Stimulated activated CD4-positive, alpha-beta T cell treated with anti-CD3 and anti-CD28 coated beads, Interleukin-1b, Interleukin-23, amount 100 ng/mL, for 1 hour (primary cell): ENCODE measurements at places on chromosomes 5 and 9.
A peak's percentile ranks its signal among the peaks of the same experiment; 100 is the strongest.

DNA sequence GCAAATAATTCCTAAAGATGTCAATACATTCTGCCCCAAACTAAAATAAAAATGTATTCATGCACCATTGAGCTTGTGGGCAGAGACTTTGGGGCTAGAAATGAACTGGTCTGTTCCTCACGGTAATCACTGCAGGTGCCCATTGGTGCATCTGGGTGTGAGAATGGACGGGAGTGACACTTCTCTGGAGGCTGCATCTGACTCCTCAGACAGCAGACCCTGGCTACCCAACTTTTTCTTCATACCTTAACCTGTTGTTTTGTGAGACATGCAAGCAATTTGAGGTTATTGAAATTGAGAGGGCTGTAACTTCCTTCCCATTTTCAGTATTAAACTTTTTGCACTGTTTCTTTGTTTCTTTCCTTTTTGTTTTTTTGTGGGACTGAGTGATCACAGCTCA lies 333.4 kb downstream of the ICE1 start:
- DNase-seq = no peak

- no peak for DNase-seq
These were observed 60.9 kb upstream of the UBAC1 start for GRCh38 chr9:136021872-136022681.

DNA sequence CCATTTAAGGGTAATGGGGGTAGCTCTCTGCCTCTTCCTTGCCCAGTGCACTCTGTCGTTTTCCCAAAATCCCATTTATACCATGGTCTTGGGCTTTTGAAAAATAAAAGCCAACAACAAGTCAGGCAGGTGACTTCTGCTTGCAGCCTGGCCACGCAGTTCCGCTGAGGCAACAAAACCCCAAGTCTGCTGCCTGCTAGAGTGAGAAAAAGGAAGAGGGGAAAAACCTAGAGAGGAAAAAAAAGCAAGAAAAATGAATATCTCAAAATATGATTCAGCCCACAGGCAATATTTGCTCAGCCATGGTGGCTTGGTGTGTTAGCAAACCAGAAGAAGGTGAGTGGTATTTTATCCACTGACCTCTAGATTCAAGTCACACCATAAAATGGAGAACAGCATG lies 148.2 kb upstream of the FSTL4 start:
- DNase-seq = no peak

DNA sequence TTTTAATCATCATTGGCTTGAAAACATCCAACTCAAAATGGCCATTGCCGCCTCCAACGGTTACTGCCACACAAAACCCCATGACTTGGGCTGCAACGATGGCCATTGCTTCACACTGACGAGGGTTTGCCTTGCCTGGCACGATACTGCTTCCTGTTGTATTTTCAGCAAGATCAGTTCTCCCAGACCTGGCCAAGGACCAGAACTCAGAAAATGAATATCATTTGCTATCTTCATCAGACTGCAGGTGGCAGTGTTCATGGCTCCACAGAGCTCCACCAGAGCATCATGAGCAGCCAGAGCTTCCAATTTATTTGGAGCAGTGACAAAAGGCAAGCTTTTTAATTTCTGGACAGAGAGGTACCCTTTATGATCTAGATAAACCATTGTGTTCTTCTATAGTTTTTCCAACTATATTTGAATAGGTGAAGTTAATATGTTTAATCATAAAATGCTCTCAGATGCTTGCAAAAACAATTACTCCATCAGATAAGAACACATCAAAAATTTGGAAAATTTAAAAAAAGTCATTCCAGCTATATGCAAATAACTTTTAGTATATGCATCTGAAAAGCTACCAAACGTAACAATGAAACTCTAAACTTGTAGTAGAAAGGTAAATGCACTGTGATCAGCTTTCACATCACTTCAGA lies 10.4 kb downstream of the AMACR start:
- DNase-seq = no peak

- DNase-seq = peak; percentile 6
These were observed 18.4 kb upstream of the F2RL2 start for GRCh38 chr5:76641514-76642120.

DNA sequence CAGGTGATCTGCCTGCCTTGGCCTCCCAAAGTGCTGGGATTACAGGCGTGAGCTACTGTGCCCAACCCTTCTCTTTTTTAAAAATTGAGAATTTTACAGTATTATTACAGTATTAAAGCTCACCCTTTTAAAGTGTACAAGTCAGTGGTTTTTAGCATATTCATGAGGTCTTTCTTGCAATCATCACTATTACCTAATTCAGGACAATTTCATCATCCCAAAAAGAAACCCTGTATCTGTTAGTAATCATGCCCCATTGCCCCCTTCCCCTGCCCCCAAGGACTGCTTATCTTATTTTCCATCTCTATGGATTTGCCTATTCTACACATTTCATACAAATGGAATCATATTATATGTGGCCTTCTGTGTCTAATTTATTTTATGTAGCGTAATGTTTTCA lies 22.6 kb upstream of the MEGF9 start:
- DNase-seq = no peak

DNA sequence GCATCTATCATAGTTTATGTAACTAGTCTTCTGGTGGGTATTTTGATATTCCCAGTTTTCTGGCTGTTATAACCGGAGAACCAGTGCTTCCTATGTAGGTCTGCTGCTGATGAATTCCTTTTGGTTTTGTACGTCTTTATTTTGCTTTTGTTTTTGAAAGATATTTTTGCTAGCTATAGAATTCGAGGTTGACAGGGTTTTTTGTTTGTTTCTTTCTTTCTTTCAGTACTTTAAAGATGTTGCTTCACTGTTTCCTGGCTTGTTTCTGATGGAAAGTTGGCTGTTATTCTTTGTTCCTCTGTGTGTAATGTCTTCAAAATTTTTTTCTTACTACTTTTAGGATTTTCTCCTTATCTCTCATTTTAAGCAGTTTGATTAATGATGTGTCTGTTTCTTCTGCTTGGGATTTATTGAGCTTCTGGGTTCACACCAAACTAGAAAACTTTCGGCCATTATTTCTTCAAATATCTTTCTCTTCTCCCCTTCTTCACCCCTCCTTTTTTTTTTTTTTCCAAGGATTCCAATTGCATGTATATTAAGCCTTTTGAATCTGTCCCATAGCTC lies 27.5 kb downstream of the ZNF618 start:
- no peak for DNase-seq

- DNase-seq = no peak
These were observed 29.3 kb downstream of the PRRC2B start for GRCh38 chr9:131423171-131423581.

- no peak for DNase-seq
These were observed 389.6 kb downstream of the KDM4C start for GRCh38 chr9:7147121-7148090.

- no peak for DNase-seq
These were observed 1.1 kb downstream of the FAT2 start for GRCh38 chr5:151589878-151590570.

DNA sequence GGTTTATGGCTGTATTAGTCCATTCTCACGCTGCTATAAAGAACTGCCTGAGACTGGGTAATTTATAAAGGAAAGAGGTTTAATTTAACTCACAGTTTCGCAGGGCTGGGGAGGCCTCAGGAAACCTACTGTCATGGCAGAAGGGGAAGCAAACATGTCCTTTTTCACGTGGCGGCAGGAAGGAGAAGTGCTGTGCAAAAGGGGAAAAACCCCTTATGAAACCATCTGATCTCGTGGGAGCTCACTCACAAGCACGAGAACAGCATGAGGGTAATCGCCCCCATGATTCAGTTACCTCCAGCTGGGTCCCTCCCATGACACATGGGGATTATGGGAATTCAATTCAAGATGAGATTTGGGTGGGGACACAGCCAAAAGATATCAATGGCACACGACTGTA lies 13.9 kb downstream of the LRRC70 start:
- DNase-seq = no peak

- DNase-seq = no peak
These were observed 216.7 kb downstream of the NFIB start for GRCh38 chr9:14097215-14097614.

DNA sequence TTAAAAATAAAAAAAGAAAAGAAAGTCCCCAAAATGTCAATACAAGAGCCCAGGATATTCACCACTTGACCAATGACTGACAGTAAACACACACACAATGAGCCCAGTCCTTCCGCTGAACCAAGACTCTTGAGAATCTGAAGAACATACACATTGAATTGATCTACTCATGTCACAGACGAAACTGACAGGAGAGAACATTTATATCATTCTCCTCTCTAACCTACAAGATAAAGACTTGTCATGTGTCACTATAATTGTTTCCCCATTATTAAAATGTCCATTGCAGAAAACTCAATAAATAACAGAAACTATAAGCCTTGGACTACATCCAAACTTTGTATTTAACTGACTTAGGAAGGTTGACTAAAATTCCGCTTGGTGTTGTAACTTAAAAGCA lies 296.7 kb downstream of the EPB41L4A start:
- no peak for DNase-seq

DNA sequence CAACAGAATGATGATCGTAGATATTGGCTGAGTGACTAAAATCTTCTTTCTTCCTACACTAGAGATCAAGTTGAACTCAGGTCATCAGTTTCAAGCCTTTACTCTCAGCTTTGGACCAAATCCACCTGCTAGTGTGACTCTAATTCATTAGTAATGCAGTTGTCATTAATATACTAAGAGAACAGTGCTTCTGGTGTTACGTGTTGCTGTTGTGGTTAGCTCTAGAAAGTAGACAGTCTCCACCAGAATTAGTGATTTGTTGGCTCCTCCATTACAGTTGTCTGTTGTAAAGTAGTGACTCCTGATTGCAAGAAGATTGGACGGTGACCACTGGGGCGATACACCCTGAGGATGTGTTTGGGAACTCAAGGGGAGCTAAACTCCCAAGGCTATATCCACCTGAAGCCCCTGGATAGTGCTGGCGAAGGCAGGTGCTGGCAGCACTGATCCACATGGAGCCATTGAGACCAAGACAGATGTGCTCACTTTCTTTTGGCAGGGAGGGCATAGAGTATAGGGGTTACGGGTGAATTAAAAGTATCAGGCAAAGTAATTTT lies 3.1 kb downstream of the CAMK4 start:
- DNase-seq = no peak

DNA sequence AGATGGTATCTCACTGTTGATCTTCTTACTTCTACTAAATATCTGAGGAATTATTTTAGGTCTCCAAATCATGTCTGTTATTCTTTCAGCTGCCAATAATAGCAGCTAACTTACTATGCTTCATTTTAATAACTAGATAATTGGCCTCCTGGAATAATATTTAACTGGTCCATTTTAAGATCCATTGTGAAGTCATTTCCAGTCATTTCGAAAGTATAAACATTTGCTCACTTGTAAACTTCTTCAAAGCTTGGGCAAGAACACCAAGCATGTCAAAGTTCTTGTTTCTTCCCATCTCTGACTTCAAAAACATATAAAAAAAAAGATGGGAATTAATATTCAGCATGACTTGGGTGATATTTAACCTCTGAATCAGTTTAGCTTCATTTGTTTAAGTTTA lies 61.4 kb upstream of the MRPS30 start:
- no peak for DNase-seq

DNA sequence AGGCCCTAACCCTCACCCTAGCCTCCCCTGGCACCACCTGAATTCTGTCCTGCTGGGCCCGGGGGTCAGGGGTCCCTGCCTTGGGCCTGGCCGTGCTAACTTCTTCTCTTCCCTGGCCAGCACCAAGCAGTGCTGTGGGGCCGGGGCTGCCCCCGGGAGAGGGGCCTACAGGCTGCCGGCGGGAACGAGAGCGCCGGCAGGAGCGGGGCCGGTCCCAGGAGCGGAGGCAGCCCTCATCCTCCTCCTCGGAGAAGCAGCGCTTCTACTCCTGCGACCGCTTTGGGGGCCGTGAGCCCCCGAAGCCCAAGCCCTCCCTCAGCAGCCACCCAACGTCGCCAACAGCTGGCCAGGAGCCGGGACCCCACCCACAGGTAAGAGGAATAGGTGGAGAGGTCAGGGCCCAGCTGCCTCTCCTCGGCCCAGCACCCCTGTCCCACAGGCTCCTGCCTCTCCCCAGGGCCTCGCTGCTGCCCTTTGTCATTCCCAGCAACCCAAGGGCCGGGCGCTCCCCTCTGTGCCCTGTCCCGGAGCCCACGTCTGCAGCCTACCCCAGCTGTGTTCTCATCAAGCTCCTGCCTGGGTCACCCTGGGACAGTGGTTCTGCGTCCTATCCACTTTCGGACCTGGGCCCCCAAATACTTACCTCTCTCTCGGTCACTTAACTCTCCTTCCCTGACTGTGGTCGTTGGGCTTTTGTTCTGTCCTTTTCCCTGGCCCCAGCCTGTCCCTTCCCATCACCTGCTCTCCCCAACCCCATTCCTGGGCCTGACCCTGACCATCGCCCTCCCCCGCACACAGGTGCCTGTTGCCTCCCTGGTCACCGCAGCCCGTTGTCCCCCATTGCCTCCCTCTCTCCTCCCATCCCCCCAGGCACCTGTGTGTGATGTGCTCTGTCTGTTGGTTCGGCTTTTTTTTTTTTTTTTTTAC lies 243.2 kb downstream of the CACNA1B start:
- DNase-seq = no peak

- DNase-seq = no peak
These were observed 583.9 kb upstream of the CTNND2 start for GRCh38 chr5:12488161-12488560.

DNA sequence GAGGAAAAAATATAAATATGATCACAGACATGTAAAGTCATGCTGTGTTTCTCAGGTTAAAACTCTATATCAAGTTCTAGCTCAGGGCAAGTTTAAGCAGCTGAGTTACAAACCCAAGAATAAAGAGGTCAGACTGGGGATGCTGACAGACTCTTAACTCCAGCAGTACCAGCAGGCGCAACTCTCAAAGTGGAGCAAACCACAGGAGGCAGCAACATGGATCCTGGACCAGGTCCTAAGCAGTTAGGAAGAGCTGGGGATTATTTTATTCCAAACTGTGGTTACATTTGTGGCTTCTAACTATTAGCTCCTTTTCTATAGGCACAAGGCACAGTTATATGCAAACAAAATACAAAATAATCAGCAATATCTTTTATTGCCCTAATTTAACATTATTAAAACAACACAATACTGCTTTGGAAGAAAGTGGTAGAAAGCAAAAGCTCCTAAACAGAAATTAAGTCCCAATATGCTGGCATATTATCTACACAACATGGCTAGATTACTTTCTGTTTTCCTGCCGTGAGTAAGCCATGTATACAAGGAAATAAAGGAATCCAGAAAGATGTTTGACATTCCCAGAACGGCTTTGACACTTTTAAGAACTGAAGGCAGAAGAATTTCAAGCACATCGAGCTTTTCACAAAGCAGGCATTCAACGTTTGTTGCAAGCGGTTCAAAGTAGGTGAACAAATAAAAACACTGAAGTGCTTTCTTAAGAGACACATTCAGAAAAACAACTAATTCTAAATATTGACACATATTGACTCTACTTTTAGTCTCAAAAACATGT lies 378.8 kb upstream of the ZNF608 start:
- DNase-seq = no peak
